ENCODE measurements at places on chromosomes 6 and 20.

DNA sequence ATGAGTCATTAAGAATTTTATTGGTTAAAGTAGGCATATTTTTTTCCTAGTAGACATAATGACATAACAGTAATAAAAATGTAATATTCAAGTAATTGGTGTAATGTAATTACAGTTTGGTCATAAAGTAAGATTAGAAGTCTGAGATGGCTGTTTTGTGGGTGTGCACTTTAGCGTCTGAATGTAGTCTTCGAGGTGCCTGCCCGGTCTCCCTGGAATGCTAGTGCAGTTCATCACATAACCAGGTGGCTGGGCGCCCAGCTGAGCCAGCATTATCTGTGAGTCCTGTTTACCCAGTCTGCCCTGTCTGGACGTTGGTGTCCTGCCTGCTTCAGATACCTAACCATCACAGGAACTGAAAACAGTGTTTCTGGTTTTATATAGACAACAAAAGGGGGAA is 419.1 kb downstream of the CDC5L start:
- no peak for DNase-seq

DNA sequence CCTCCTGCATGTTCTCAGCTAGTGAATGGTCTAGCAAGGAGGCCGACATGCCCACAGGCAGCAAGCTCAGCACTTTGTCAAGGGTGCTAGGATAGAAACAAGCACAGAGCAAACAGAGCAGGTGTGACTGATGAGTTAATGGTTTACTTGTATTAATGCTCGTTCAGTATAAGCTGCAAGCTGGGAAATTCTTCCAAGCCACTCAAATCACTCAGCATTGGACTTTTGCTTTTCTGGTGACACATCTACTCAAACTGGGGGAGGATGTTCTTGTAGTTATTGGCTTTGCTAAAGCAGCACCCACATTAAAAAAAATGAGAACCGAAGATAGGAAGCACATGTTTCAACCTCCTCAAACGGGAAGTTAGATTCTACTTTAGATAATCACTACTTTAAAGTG is 43.1 kb upstream of the NEDD9 start:
- no peak for DNase-seq

DNA sequence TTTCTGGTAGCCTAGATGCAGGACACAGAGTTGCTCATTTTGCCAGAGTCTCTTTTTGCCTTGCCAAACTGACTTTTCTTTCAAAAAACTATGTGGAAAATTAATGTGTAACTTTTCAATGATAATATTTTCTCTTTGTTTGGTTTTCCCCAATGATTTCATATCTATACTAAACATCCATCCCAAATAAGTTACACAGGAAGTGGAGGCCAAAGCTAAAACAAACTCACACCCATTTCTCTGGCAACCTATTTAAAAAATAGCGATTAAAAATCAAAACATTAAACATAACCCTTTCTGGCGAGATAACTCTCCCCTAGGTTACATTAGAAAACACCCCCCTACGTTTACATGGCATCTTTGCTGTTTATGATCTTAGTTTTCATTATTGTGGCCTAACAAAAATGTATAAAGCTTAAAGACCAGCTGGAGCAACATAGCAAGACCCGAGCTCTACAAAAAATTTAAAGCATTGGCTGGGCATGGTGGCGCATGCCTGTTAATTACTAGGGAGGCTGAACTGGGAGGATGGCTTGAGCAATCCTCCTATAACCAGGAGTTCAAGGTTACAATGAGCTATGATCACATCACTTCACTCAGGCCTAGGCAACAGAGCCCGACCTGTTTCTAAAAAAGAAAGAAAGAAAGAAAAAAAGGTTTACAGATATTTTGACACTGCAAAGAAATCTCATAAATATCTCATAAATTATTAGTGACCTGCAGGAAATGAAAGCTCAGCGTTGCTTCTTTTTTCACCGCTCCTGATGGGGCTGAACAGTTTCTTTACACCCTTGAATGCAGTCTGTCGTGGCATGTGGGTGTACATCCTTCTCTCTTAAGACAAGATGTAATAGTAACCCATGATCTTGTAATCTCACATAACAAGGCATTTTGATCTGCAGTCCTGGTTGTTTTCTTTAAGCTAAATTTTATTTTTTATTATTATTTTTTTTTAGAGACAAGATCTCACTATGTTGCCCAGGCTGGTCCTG is 32.8 kb upstream of the CEP85L start:
- DNase-seq: no peak

DNA sequence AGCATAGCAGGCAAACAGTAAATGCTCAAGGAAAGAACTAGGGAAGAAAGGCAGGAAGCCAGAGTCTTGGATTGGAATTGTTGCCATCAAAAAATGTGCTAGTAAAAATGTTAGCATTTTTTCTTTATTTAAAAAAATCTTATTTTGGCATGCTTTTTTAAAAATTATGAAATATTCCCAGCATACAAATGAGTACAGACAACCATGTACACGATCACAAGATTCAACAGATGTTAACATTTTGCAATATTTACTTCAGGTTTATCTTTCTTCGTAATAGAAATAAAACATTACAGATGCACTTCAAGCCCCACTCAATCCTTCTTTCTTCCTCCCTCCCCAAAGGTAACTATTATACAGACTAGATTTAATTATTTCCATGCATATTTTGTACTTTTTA is 27.4 kb upstream of the NOP56 start:
- DNase-seq: no peak

DNA sequence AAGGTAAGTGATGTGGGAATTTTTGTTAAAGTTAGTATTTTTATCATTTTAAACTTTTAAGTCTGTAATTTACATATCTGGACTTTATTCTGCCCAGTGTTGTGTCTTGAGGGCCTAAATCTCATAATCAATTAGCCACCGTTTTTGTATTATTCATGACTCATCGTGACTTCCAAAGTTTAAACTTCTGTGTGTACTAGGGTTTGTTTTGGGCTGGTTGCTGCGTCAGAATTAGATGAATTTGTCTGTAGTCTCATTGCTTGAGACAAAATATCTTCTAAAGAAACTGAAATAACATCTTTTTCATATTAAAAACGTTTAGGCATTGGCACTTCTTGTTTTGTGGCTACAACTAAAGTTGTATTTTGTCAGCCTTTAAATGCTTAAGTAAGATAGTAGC is 41.3 kb downstream of the CDYL start:
- no peak for DNase-seq

DNA sequence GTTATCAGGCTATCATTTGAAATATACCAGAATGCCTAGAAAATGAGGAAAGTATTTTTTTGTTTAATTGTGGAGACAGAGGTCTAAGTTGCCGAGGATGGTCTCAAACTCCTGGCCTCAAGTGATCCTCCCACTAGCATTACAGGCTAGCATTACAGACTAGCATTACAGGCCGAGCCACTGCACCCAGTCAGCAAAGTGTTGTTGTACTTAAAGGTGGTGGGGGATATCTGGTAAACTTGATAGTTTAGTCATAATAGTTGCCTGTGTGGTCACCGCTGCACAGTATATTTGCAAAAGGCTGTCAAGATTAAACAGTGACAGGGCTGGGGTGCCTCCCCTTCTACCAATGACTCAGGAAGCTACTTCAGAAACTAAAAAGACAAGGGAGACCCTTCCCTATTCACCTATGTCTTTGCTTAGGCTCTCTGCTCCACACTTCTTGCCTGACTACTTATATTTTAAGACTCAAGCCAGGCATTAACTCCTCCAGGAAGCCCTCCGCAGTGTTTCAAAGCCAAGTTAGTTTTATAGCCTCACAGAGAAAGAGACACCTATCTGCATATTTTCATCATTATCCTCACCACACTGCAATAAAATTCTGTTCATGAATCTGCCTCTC is 3.1 kb upstream of the AKIRIN2 start:
- DNase-seq: no peak

DNA sequence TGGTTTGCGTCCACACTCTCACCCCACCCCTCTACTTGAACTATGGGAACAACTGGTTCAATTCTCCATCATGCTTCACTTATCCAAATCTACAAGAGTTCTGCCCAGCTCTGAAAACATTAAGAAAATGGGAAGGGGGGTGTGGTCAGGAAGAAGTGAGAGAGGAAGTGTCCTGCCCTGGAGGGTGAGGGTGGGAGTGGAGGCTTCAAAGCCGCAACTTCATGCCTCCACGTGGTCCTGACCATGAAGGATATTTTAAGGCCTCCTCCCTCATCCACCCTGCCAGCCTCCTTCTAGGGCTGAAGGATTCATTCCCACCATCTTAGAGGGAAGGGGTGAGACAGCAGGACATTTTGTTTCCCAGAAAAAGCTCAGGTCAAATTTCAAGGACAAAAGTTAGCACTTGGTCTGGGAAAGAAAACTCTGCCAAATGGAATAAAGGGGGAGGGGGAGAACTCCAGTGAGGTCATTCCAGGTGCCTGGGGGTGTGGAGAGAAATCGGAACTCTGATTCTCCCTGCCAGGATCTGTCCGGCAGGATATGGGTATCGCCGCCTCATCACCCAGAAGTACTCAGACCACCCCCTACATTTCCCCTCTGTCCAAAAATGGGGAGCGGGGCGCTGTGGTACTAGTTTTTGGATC is 4.9 kb downstream of the RIMS4 start:
- no peak for DNase-seq

- DNase-seq: no peak
Observed at GRCh38 chr6:17987447-17987696, at the start of gene KIF13A. KIF13A (minus strand) TSS chr6:17987635; CDS start chr6:17987463, 172 bp downstream.

GRCh38 chr6:12336121-12336971 is 46.2 kb downstream of the EDN1 start:
- no peak for DNase-seq

- no peak for DNase-seq
Observed at GRCh38 chr6:33762713-33763112, 16.0 kb upstream of the IP6K3 start.

- DNase-seq: no peak
Observed at GRCh38 chr6:138107078-138107751, at the start of gene PERP. PERP (minus strand) TSS chr6:138107419; CDS start chr6:138107340, 79 bp downstream.

DNA sequence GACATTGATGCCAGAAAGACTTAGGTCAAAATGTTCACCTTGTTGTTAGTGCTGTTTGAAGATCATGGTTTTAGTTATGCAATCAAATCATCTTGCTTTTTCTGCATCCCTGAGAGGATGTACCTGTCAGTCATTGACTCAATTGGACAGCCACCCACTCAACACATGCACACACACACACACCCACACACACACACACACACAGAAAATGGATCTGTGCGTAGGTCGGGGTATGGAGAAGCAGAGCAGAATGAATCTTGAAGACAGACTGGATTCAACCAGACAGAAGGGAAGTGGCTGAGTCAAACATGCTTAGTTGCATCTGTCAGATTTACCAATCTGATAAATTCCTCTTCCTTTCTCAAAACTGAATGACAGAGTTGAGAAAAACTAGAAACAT is 19.1 kb upstream of the ZSCAN23 start:
- DNase-seq: no peak

GRCh38 chr6:63245909-63246308 is 34.6 kb downstream of the FKBP1C start:
- no peak for DNase-seq

DNA sequence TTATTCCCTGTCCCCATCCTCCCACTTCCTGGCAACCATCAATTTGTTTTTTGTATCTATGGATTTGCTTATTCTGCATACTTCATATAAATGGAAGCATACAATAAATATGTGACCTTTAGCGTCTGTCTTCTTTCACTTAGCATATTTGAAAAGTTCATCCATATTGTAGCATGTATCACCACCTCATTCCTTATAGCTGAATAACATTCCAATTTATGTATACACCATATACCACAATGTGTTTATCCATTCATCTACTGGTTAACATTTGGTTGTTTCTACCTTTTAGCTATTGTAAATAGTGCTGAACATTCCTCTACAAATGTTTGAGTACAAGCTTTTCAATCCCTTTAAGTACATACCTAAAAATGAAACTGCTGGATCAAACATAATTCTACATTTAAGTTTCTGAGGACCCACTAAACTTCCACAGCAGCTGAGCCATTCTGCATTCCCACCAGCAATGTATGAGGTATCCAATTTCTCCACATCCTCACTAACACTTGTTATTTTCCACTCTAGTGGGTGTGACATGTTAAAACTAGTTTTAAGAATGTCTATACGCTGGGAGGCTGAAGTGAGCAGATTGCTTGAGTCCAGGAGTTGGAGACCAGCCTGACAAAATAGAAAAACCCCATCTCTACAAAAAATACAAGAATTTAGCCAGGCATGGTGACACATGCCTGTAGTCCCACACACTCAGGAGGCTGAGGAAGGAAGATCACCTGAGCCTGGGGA is 32.9 kb downstream of the NUDT3 start:
- DNase-seq: no peak

DNA sequence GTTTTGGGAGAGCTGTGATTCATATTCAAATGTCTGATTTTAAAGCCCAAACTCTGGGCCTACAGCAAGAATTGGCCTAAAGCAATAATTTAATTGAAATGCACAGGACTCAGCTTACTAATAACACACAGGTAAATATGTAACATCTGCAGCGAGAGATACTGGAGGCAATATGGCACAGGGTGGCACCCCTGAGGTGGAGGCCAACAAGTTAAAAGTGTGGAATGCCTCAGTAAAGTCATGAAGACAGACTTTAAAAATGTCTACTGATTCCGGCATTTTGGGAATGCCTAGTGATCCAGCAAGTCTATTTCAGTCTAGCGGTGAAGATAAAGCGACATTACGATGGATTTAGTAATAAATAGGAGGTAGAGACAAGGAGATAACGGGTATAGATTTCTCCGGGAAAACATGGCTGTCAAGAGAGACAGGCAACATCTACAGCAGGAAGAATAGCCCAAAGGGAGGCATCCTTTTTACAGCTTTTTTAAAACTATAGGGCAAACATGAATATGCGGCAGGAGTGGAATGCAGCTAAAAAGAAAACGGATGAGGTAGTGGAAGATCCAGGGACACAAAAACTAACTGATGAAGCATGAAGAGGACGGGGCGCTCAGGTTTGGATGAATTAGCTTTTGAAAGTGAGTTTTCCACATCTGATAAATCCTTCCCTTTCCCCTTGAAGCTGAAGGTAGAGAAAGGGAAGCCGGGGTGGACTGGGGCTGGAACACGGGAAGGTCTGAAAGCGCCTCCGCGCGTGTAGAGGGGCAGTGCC is 1.2 kb downstream of the NANP start:
- DNase-seq: no peak

DNA sequence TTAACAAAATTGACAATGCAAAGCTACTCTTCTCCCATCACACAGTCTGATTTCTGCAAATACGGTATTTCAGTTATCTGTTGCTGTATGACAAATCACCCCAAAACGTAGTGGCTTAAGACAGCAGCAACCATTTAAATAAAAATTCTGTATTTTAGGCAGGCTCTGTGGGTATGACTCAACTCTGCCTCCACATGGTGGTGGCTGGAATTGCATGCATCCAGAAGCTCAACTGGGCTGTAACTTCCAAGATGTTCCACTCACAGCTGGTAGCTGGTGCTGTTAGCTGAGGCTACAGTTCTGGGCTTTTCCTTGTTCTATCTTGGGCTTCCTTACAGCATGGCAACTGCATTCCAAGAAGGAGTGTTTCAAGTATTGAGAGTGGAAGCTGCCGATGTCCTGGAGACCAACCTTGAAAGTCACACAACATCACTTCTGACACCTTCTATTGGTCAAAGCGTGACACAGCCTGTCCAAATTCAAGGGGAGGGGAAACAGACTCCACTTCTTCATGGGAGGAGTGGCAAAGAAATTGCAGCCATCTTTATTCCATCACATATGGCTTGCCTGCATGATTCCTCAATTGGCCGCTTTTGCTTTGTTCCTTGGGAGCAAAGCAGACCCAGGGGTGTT is 39.7 kb upstream of the TULP1 start:
- DNase-seq: no peak
